RWPE1 (cell line): ENCODE measurements at places on chromosomes 3 and 15.
A peak's percentile ranks its signal among the peaks of the same experiment; 100 is the strongest.

- DNase-seq, result peak; percentile 62
Measured at GRCh38 chr3:83934192-83935021, 1024.4 kb upstream of the CADM2 start.

DNA sequence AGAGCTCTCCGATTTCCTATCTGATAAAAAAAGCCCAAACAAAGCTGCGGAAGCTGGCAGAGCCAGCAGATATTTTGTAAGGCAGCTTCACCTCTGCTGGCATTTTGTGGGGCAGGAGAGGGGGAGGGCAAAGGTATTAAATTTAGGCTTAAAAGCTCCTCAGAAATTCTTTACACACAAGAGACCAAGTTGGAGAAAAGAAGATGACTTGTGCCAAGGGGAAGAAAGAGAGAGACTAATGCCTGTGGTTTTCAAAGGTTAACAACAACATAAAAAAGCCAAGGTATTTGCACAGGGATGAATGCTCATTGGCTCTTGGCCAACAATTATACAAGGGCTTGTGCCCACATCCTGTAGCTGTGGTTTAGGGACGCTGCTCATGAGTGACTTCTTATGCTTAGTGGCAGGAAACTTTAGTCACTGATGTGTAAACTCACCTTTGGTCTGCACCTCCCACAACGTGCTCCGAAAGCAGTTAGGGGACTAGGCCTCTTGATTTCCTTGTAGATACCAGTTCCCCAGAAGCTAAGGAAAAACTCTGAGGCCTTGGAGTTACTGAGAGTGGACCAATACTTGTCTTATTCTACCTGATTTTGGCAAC is 152.9 kb downstream of the TPRG1 start:
- DNase-seq, result peak; percentile 77

GRCh38 chr3:312160-312733 is 115.7 kb downstream of the CHL1 start:
- no peak for DNase-seq

GRCh38 chr3:184308744-184309143 is 5.7 kb upstream of the EIF4G1 start:
- no peak for DNase-seq

DNA sequence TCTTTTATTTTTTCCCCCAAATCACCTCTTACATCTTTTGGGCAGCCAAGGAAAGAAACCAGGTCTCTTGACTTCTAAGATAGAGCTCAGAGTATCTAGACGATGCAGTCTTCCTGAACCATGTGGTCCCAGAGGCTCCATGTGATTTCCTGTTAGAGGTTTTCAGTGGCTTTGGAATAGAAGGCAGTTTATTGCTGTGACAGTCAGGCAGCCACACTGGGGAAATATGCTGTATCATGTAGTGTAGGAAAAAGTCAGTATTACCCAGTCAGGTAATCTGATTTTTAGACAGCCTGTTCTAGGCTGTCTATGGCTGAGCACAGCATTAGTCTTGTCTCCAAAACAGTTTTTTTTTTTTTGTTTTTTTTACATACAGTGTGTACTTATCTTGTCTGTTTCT is 294.3 kb downstream of the THSD4 start:
- no peak for DNase-seq

DNA sequence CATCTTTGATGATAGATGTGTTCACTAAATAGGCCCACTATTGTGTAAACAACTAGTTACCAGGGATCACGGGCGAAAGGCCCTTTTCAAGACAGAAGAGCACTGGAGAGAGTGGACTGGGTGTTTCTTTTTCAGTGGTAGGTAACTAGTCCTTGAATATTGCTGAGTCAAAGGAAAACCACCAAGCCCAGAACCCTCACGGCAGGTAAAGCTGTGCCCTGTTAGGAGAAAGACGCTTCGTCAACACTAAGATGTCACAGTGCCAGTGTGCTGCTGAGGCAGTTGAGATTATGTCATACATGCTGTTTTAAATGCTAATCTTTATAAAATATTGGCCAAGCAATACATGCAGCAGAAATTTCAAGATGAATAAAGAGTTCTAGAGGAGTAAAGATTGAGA is 578.6 kb downstream of the PYDC2 start:
- DNase-seq, result no peak

DNA sequence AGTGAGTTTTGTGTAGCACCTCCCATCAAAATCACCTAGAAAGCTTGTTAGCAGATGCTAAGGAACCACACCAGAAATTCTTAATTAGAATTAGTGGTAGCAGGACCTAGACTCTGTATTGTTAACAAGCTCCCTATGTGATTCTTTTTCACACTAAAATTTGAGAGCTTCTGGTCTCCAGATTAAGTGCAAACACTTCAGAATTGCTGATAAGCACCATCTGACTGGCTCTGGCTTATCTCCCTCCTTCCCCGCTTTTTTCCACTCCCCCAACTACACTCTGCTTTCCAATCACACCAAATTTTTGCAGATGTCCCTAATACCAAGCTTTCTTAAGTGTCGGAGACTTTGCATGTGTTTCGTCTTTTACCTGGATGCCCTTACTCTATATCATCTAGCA is 410.1 kb upstream of the DPH6 start:
- DNase-seq, result no peak

GRCh38 chr3:84292128-84292527 is 666.7 kb upstream of the CADM2 start:
- DNase-seq, result no peak

DNA sequence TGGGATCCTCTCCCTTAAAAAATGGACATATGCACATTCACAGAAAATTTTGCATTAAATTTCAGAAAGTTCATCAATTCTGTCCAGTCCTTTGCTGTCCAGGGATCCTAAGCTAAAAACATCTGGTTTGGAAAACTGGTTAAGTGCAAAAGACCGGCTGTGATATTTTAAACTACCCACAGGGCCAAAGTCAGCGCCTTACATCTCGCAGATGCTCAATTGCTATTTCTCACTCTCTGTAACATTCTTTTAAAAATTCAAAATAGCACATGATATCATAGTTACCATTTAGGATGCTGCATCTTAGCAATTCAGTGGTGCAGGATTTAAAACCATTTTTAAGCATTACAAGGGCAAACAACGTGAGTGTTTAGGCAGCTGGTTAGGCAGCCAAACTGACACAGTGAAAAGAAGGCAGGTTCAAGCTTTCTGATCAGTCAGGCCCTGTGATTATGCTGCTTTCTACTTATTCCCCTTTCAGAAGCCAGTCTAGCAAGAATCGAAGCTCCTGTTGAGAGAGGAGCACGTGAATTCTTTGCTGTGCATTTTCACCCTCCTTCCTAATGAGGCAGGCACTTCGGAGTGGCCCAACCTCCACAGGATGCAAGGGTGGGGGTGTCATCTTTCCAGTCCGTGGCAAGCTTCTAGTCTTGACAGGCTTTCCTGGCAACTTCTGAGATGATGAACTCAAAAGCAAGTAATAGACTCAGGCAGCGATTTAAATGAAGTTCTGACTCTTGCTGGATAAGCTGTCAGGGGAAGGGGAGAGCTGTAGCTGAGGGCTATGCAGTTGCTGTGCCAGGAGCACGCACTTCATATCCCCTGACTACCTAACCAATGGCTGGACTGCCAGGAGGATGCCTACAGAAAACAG is 8.8 kb downstream of the PRICKLE2 start:
- DNase-seq, result peak; percentile 53

DNA sequence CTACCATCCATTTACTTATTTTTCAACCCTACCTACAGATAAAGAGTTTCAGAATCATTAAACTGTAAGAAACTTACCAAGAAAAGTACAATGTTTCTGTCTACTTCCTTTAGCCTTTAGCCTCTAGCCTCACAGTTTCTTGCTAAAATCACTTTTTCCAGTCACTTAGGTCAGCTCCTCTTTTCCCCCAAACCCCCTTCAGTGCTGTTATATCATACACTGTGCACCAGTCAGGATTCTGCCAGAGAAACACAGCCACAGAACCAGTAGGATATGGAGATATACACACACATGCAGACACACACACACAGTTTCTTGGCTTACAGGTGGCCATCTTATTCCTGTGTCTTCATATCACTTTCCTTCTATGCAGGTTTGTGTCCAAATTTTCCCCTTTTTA is 139.9 kb upstream of the LIPC start:
- no peak for DNase-seq

- no peak for DNase-seq
Measured at GRCh38 chr3:66778777-66779176, 219.3 kb upstream of the KBTBD8 start.

GRCh38 chr3:153785901-153786300 is 335.3 kb upstream of the ARHGEF26 start:
- no peak for DNase-seq

- DNase-seq, result no peak
Measured at GRCh38 chr15:96267463-96267862, 63.0 kb upstream of the NR2F2 start.

- DNase-seq, result no peak
Measured at GRCh38 chr3:64023861-64024223, 548 bp upstream of the PSMD6 start.

DNA sequence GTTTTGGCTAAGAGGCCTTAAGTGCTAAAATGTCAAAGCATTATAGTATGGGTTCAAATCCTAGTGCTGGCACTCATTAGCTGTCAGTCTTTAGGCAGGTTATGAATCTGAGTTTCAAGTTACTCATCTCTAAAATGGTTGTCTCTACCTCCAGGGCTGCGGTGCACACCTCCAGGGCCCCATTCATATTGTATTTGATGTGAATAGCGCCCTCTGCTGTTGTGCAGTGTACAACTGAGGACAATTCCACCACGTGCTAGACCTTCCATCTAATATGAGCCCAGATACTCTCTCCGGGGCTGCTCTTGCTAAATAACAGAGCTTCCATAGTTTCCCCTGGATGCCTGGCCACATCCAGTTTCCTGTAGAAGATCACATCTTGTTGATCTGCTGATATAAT is 54.3 kb downstream of the OXNAD1 start:
- no peak for DNase-seq

DNA sequence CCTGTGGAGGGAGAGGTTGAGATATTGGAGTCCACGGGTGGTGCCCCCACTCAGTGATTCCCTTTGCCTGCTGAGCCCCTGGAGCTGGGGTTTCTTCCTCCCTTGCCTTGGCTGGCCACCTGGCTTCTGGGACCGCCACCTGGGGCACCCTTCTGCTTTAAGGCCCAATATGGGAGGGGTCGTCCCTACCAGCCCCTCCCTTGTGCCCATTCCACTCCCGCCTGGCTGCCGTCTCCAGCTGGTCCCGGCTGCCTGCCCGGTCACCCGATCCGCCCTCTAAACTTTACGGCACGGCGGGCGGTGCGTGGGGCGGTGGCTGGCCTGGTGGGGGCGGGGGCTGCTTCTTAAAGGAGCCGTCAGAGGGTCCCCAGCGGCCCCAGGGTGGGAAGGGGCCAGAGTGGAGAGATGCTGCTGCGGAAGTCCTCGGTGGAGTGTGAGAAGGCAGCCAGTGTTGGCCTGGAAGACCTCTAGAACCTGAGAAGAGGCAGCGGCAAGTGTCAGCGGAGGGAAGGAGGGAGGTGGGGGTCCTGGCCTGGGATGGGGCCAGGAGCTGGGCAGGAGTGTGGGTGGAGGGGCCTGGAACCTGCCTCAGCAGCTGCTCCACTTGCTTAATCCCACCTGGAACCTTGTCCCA is 1.6 kb upstream of the SEMA3B start:
- DNase-seq, result no peak

DNA sequence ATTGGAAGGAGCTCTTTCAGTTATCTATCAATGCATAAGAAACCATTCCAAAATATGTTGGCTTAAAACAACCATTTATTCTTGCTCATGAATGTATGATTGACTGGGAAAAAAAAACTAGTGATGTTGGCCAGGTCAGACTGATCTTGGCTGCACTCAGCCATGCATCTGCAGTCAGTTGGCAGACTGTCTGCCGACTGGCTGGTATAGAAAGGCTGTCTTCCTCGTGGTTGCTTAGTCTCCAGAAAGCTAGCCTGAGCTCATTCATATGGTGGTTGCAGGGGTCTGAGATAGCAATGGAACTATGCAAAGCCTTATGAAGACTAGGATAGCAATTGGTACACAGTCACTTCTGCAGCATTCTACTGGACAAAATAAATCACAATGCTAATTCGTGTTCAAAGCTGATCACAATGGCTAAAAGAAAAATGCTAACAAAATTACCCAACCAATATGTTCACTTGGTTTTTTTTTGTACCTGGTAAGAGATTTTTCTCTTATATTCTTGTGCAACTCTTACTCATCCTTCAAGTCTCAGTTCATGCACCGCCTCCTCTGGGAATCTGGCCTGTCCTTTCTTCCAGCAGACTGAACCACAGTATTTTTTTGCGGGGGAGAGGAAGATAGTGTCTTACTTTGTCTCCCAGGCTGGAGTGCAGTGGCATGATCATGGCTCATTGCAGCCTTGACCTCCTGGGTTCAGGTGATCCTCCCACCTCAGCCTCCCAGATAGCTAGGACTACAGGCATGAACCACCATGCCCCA is 126.8 kb downstream of the KCNAB1 start:
- DNase-seq, result no peak

GRCh38 chr3:126126286-126126685 is 42.4 kb upstream of the SLC41A3 start:
- DNase-seq, result no peak

- DNase-seq, result no peak
Measured at GRCh38 chr3:4828279-4829030, 150.8 kb upstream of the BHLHE40 start.

- DNase-seq, result no peak
Measured at GRCh38 chr3:56342475-56342874, 125.8 kb downstream of the ERC2 start.
